ENCODE measurements at places on chromosomes 16 and 17. TPM values are rescaled to one million over a fixed set of nuclear protein-coding genes. Genes with fewer than 3 reads are reported as not detected.

RAD51C gene
- total RNA-seq = 58.3 TPM

KRTAP4-4 gene
- total RNA-seq = not detected

KCNJ12 gene
- 1.1 TPM for total RNA-seq

KRTAP2-1 gene
- not detected for total RNA-seq

MGAT5B gene
- 20.2 TPM for total RNA-seq

KRT12 gene
- not detected for total RNA-seq

ZG16 gene
- not detected for total RNA-seq

C17orf100 gene
- total RNA-seq = 2.2 TPM

EVPLL gene
- total RNA-seq = not detected

SALL1 gene
- total RNA-seq = 0.28 TPM

CX3CL1 gene
- total RNA-seq = 0.32 TPM

NHLRC4 gene
- 0.21 TPM for total RNA-seq

C16orf54 gene
- not detected for total RNA-seq

ASGR1 gene
- total RNA-seq = 1.5 TPM

PIK3R6 gene
- total RNA-seq = not detected

ZG16B gene
- total RNA-seq = 0.46 TPM

NXPH3 gene
- total RNA-seq = 0.46 TPM

TP53TG3C gene
- 0.17 TPM for total RNA-seq

GAST gene
- not detected for total RNA-seq

CA5A gene
- total RNA-seq = not detected

ARL17A gene
- 5.0 TPM for total RNA-seq

TMEM98 gene
- total RNA-seq = 50.3 TPM

CCL17 gene
- total RNA-seq = not detected

SOST gene
- not detected for total RNA-seq

OTOP2 gene
- total RNA-seq = 0.17 TPM

STUB1 gene
- 114 TPM for total RNA-seq

RGS11 gene
- 4.7 TPM for total RNA-seq

ZNF23 gene
- total RNA-seq = 5.3 TPM

CD300LG gene
- not detected for total RNA-seq

KRTAP2-2 gene
- not detected for total RNA-seq

ITGB4 gene
- total RNA-seq = 44.5 TPM

CTRL gene
- 1.5 TPM for total RNA-seq

GPR142 gene
- not detected for total RNA-seq

KCNG4 gene
- total RNA-seq = not detected

PPY gene
- not detected for total RNA-seq

TBC1D3C gene
- 0.06 TPM for total RNA-seq

GFOD2 gene
- 17.8 TPM for total RNA-seq

STARD3 gene
- total RNA-seq = 54.8 TPM

HS3ST3A1 gene
- 0.34 TPM for total RNA-seq

PLD6 gene
- total RNA-seq = 6.7 TPM

SLC16A13 gene
- total RNA-seq = 8.0 TPM

TEX19 gene
- total RNA-seq = 0.31 TPM

CD300LB gene
- total RNA-seq = 0.12 TPM

OR1A1 gene
- total RNA-seq = not detected

PPL gene
- total RNA-seq = 2.6 TPM

TRAF7 gene
- 52.8 TPM for total RNA-seq

Data from A549 treated with DMSO at 1 μM for 4 hours (cell line).